ENCODE measurements at places on chromosomes 11 and 22. TPM values are rescaled to one million over a fixed set of nuclear protein-coding genes. Genes with fewer than 3 reads are reported as not detected.

DNA sequence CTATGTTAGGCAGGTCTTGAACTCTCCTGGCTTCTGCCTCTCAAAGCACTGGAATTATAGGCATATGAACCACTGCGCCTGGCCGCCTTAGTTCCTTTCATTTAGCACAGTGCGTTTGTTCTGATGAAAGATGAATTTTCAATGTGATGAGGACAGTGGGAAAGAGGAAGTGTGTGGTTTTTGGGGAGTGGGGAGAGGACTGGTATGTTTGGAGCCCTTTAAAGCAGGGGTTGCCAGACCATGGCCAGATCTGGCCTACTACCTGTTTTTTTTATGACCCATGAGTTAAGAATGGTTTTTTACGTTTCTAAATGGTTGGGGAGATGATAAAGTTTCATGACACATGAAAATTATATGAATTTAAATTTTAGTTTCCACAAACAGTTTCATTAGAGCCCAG is 12.5 kb downstream of the ATXN10 start:
- DNase-seq: no peak

DNA sequence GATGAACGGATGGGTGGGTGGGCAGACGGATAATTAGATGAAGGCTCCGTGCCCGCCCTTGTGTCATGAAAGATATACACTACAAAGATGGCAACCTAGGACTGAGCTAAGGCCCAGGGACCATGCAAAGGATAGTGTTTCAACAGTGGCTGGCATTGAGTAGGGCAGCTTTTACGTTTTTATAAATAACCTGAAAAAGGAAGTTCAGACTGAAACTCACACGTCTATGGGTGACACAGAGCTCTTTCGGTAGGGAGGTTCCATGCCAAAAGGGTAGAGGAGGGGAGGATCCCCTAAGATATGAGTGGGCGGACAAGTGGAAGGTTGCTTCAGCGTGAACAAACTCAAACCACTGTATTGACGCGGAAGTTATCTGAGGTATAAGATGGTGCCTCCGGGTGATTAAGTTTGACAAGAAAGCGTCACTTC is 90.5 kb downstream of the UBASH3B start:
- DNase-seq: no peak

DNA sequence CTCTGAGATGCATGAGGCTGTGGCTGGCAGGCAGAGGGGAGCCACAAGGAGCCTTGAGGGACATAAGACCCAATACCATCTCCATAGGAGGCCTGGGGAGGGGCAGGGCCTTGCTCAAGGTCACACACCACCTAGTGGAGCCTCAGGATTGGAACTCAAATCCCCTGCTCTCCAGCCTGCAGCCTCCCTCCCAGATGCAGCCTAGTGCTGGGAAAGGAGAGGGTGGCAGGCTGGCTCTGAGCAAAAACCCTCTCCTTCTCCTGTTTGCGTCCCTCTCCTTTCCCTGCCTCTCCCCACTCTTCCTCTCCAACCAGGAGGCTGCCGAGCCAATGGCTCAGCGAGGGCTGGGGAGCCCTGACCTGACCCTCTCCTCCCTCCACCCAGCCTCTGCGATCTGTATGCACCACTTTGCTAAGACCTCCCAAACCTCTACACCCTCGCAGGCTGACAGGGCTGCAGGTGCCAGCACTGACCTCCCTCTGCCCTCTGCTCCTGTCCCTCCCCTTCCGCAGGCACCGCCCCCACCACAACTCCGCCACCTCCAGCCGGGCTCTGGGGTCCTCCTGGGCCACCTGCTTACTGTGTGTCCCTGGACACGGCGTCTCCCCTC is 14.7 kb downstream of the IGLL1 start:
- peak; percentile 65 for DNase-seq

DNA sequence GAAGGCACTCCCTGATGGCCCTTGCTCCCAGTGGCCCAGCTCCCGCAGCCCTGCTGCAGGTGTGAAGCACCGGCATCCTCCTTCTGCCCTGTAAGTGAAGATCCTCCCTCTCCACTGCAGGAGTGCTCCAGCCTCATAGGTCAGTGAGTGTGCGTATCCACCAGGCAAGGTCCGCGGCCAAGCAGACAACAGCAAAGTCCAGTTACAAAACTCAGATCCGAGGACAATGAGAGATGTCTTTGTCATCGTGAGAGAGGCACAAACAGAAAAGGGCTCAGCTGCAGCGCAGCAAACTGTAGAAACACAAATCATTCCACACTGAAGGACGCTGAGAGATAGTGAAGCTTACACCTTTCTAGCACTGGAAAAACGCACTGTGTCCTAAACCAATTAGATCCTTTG is 46.1 kb downstream of the MYH9 start:
- DNase-seq: no peak

Gene EXPH5
- total RNA-seq: 3.1 TPM

DNA sequence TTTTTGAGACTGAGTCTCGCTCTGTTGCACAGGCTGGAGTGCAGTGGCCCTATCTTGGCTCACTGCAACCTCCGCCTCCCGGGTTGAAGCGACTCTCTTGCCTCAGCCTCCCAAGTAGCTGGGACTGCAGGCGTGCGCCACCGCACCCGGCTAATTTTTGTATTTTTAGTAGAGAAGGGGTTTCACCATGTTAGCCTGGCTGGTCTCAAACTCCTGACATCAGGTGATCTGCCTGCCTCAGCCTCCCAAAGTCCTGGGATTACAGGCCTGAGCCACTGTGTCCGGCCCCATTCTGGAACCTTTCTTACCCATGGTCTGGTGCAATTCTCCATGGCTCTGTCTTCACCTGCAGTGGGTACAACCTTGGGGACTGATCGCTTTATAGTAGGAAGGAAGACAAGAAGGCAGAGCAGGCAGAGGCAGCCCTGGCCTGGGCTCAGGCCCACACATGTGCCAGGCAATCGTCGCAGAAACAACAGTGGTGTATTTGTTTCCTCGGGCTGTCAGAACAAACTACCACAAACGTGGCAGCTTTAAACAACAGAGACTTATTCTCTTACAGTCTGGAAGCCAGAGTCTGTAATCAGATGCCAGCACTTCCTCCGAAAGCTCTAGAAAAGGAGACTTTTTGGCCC is 4.0 kb upstream of the PTGDR2 start:
- DNase-seq: no peak

Gene IL17REL
- 0.11 TPM for total RNA-seq

DNA sequence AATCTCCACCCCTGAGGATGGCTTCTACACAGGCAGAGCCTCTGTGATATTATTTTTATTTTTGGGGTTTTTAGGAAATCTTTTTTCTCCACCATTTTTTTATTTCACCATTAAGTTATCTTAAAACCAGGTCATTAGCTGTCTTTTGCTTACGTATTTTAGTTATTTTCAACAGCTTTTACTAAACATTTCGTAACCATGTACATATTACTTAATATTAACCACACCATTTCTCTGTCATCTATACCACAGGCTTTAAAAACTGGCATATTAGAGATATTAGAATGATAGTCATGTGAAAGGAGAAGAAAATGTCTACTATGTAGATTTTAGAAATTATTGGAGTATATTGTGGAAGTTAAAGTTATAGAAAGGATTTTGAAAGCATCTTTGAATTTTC is 37.4 kb downstream of the YAP1 start:
- no peak for DNase-seq

Gene APOA4
- total RNA-seq: not detected

DNA sequence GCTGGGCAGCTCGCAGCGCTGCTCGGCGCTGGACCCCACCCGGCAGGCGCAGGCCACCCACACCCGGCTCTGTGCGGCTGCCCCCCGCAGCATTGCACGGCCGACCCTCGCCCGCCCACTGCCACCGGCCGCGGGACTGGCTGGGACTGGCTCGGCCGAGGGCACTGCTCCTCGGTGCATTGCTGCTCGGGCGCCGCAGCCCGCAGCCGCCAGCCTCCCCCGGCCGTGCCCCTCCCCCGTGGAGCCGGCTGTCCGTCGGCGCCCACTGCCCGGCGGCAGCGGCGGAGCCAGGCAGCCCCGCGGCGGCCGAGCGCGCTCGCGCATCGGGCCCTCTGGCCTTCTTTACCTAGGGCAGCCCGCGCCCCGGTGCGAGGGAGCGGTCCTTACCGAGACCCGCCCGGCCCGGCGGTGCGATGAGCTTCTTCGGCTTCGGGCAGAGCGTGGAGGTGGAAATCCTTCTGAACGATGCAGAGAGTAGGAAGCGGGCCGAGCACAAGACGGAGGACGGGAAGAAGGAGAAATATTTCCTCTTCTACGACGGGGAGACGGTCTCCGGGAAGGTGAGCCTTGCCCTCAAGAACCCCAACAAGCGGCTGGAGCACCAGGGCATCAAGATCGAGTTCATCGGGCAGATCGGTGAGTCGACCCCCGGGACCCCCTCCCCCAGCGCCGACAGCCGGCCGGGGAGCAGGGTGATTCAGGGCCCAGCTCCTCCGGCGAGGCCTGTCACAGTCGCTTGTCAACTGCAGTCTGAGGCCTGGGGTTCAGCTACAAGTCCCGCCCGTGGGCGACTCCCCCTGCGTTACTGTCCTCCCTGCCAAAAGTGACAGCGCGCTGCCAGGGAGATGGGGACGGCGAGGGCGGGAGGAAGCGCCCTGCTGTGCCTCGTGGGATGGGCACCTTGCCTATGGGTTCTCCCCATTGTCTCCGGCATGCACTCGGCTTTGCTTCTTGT is 516 bp downstream of the VPS26B start:
- DNase-seq: peak; percentile 39

DNA sequence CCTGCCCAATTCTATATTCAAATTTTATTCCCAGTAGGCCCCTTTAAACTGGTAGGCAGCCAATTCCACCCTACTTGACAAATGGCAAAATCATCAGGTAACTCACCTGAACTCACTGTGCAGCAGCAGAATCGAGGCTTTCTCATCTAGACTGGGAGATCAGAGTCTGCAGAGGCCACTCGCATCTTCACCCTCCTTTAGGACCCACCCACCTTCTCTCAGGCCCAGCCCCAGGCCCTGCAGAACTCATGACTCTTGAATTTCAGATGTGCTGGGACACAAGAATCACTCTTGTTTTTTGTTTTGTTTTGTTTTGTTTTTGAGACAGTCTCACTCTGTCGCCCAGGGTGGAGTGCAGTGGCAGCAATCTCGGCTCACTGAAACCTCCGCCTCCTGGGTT is 38.8 kb downstream of the MICAL3 start:
- no peak for DNase-seq

DNA sequence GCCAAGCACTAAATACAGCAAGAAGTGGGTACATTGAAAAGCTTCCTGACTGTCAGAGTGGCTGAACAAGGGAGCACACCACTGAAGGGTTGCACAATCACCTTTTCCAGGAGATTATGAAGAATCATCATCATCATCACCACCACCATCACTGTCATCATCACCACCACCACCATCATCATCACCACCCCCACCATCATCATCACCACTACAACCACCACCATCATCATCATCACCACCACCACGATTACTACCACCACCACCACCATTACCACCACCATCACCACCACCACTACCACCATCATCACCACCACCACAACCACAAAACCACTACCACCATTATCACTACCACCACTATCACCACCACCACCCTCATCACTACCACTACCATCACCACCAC is 147.9 kb upstream of the TBCEL start:
- no peak for DNase-seq

Gene CDHR5
- 0.46 TPM for total RNA-seq
